Tibial nerve (tissue), 4 donors: ENCODE measurements at places on chromosomes 5 and 9.

GRCh38 chr9:100324594-100325200, 28.0 kb downstream of the TEX10 start:
- no peak for DNase-seq

GRCh38 chr5:134583766-134584165, 48.9 kb downstream of the SAR1B start:
- DNase-seq = no peak

GRCh38 chr5:125325488-125326149, 579.2 kb upstream of the ZNF608 start:
- no peak for DNase-seq

GRCh38 chr9:101736717-101737116, 1.7 kb downstream of the GRIN3A start:
- DNase-seq = no peak

- no peak for DNase-seq
Measured at GRCh38 chr5:11684607-11685006, 219.6 kb downstream of the CTNND2 start.

- no peak for DNase-seq
Measured at GRCh38 chr5:73420666-73421065, 27.9 kb downstream of the FOXD1 start.

GRCh38 chr5:40277161-40277906, 402.4 kb upstream of the PTGER4 start:
- no peak for DNase-seq

- no peak for DNase-seq
Measured at GRCh38 chr9:120383999-120384924, 195.7 kb downstream of the CDK5RAP2 start.

DNA sequence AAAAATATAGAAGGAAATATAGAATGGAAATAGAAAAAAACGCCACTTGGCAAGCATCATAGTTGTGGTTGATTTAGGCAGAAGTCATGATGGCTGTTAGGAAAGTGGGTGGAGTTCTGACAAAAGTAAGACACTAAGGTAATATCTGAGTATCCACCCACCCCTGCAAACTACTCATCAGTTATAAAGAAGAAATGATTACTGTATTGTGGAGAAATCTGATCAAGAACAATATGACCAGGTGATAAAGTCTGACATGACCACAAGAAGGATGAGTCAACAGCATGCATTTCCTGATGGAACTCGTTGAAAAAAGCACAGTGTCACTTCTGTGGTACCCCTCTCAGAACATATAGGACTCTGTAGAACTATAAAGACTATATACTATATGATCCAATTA, 343.4 kb upstream of the PAPPA start:
- no peak for DNase-seq

- DNase-seq = no peak
Measured at GRCh38 chr9:99866398-99866797, 40.1 kb upstream of the STX17 start.

DNA sequence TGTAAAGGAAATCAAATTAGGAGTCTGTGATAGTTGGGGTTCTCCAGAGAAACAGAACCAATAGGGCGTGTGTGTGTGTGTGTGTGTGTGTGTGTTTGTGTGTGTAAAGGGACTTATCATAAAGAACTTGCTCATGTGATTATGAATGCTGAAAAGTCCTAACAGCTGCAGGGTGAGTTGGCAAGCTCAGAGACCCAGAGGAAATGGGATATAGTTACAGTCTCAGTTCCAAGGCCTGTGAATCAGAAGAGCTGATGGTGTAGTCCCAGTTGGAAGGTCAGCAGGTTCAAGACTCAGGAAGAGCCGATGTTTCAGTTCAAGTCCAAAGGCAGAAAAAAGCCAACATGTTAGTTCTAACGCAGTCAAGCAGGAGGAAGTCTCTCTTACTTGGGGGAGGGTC, 214.2 kb downstream of the ELAVL2 start:
- DNase-seq = no peak

DNA sequence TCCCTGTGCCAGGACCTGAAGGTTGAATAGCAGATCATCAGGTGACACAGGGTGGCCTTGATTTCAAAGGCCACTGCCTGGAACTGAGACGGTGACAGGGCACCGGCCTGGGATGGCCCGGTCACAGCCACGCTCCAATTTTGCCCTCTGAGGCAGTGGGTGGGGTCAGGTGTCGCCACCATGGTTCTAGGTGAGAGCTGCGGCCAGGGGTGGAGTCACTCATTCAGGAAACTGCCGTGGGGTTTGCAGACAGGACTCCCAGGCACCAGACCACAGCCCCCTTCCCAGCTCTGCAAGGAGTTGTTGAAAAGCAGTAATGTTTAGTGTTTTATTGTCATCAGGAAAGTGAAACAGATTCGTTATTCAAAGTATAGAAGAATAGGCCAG, 17.3 kb upstream of the RNU6ATAC start:
- DNase-seq = no peak

DNA sequence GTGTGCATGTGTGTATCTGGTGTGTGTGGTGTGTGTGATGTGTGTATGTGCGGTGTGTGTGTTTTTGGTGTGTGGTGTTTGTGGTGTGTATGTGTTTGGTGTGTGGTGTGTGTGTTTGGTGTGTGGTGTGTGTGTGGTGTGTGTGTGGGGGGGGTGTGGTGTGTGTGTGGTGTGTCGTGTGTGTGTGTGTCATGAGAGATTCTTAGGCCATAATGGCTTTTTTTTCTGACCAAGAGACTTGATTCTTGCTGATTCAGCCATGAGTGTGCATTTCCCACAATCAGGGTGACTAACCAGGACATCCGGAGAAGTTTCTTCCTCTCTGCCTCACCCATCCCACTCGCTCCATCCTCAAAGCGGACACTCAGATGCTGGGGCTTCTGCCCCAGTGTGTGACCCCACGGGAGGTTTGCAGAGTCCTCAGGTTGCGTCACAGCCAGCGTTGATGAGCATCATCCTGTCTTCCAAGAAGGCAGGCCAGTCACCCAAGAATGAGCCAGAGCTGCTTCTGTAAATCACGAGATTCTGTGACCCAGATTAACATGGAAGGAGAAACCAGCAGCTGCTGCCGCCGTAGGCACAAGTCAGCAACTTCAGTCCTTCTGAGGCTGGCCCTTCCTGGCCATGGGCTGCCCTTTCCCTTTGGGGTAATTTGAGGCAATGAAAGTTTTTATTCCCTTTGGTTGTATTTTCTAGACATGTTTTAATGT, 12.5 kb upstream of the CTSL start:
- DNase-seq = peak; percentile 75

- no peak for DNase-seq
Measured at GRCh38 chr5:40073927-40074326, 605.8 kb upstream of the PTGER4 start.

DNA sequence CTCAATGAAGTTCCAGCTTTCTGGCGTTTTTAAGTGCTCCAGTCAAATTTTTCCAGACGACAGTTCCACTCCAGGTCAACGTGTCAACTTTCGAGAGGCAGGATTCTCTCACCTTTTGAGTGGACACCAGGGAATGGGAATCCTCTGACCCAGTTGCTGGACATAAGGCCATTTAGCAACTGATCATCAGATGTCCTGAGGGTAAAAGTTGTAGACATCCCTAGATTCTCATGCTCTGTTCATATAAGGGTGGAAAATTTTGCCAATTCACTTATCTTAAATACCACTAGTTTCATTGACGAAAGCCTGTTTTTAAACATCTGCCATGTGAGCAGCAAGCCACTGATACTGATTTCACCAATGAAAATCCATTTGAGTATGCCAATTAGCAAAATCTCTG, 275.5 kb downstream of the MAST4 start:
- DNase-seq = no peak

DNA sequence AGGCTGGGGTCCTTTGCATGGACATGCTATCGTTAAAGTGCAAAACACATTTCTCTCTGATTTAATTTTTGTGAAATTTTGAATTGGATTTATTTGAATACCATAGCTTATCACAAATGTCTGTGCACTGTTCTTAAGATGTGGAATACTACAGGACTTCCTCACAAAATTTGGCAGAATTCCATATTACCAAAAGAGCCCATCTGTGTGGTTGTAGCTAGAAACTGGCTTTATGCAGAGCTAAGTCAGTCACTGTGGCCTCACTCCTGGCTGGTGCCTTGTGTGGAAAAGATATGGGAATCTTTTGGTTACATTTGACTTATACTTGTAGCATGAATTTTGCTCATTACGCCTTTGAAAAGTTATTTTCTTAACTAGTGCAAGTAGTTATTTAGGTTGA, 35.5 kb downstream of the ACO1 start:
- no peak for DNase-seq

GRCh38 chr9:21324047-21324446, 11.2 kb downstream of the KLHL9 start:
- DNase-seq = no peak

DNA sequence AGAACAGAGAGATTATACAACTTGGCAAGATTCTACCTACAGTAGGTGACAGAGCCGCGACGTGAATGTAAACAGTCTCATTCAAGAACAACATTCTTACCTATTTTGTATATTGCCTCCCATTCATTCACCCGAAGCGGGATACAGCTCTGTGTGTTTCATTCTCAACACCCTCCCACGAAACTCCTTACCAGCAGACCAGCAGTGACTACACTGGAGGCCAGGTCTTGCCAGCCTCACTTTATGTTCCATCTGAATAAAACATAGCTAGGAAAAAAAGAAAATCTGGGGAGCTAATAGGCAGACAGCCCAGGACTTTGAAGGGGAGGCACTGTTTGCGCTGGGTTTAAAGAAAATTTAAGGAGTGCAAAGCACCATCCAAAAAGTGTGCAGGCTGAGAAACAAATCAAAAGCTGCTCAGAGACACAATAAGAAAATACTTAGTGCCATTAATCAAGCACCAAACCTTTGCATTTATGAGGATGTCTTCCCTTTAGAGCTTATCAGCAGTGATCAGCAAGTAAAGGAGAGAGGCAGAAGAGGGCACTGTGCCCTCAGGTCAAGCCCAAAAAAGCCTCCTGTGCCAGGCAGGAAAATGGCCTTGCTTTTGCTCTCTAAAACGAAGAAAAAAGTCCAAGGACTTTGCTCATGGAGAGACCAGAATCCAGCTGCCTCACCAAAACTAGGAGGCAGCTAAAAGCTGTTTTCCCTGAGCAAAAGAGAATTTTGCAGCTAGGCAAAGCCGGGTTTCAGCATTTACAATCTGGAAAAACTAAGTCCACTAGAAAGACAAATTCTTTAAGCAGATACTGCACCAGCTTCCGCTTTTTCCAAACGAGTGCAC, 295.1 kb downstream of the BNC2 start:
- DNase-seq = no peak

DNA sequence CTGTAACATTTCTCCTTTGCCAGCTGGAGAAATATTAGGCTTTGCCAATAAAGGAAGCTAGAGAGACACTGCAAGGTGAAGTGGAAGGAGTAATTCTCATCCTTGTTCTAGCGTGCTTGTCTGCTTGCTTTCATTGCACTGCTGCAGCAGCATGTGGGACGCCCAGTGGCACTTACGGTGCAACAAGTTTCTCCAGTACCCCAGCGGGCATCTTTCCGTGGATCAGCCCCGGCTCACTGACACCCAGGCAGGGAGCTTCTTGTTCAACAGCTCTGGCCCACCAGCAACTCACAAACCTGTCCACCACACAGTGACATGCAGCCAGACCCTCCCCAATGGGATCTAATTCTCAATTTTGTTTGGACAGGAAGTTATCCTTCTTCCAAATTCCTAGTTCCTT, 233.2 kb downstream of the GLIS3 start:
- no peak for DNase-seq

DNA sequence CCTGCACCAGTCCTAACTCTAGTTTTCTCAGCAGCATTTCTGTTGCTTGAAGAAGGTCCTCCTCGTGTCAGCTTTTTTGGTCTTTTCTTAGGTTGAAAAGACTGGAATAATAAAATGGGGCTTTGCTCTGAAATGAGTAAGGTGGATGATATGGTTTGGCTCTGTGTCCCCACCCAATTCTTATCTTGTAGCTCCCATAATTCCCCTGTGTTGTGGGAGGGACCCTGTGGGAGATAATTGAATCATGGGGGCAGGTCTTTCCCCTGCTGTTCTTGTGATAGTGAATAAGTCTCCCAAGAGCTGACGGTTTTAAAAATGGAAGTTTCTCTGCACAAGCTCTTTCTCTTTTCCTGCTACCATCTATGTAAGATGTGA, 53.6 kb downstream of the LIX1 start:
- no peak for DNase-seq
